ENCODE measurements at places on chromosomes 2 and 18.

- no peak for DNase-seq
Measured at GRCh38 chr2:120271711-120272379, 19.2 kb downstream of the RALB start.

DNA sequence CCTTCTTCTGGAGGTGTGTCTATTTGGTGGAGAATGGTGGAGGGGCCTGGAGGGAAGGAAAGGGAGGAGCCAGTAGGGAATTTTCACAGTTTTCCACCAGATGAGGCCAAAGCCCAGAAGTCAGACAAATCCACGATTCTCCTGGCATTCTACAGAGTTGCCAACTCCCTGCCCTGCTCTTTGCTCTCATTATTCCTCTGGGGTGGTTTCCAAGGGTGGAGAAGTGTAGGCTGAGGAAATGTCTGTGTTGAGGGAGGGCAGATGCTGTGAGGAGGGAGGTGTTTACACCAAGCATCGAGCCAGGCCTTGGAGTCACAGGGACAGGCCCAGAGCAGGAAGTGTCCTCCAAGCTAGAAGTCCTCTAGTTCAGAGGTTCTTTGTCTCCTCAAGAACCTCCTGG is 124.1 kb upstream of the LGALSL start:
- DNase-seq = no peak

- no peak for DNase-seq
Measured at GRCh38 chr2:229098801-229099200, 172.3 kb downstream of the PID1 start.

- no peak for DNase-seq
Measured at GRCh38 chr2:113342650-113343049, 63.9 kb upstream of the PAX8 start.

DNA sequence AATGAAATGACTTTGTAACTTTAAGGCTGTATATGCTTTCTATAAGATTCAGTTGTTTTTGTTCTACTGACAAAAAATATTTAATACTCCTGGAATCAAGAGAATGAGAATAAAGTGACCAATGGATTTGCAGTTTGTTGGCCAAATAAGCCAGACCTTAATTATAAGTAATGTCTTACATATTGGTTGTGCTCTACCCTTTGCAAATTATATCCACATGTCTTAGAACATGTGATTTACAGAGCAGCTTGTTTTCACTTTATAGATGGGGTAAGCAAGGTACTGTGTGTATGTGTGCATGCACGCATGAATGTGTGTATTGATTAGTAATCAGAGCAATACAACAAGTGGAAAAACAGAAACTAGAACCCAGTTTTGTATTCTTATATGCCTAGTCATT is 59.1 kb downstream of the RMDN2 start:
- no peak for DNase-seq

GRCh38 chr2:98778151-98778550 is 47.2 kb upstream of the MGAT4A start:
- DNase-seq = no peak

GRCh38 chr2:27494944-27495554 is at the start of gene FNDC4:
Gene FNDC4, minus strand, starts transcription at chr2:27495200. Its CDS starts 521 bp downstream, at chr2:27494679.
- no peak for DNase-seq

- no peak for DNase-seq
Measured at GRCh38 chr18:76981396-76981968, 151.1 kb downstream of the MBP start.

- no peak for DNase-seq
Measured at GRCh38 chr2:8548619-8549150, 133.2 kb upstream of the ID2 start.

- DNase-seq = no peak
Measured at GRCh38 chr2:62801814-62802523, 96.5 kb downstream of the EHBP1 start.

GRCh38 chr18:76850112-76850511 is 27.8 kb downstream of the ZNF236 start:
- no peak for DNase-seq

DNA sequence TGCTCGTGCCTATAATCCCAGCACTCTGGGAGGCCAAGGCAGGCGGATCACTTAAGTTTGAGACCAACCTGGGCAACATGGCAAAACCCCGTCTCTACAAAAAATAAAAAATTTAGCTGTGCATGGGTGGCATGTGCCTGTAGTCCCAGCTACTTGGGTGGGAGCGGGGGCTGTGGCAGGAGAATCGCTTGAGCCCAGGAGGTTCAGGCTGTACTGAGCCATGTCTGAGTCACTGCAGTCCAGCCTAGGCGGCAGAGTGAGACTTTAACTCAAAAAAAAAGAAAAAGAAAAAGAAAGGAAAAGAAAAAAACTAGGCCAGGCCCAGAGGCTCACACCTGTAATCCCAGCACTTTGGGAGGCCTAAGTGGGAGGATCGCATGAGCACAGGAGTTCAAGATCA is 30.8 kb downstream of the TWSG1 start:
- DNase-seq = no peak

- DNase-seq = no peak
Measured at GRCh38 chr2:173058097-173058496, 17.5 kb upstream of the MAP3K20 start.

GRCh38 chr2:160532388-160532787 is 38.8 kb upstream of the RBMS1 start:
- no peak for DNase-seq

DNA sequence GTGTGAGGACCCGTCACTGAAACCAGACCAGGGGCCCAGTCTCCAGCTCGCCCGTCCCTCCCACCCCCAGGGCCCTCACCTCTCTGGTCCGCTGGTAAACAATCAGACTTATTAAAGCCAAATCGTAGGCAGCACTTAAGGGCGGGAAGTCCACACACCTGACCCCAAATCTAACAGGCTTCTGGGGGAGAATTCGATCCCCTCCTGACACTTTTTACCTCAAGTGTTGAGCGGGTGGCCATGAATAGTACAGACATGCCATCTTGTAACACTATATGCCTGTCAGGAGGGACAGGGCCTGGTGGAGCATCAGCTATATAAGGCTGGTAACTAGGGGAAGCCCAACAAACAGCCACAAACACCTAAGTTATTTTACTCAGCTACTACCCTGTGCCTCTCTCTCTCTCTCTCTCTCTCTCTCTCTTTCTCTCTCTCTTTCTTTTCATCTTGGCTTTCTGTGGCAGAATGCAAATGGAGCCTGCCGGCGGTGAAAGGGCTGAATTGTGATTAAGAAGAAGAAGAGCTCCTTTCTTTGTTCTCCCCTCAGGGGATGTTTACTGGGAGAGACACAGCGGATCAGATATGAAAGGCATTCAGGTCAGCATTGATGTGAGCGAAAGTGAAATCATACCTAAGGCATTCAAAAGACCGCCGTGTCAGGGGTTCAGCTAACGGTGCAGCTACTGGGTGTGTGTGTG is 9.5 kb downstream of the ZEB2 start:
- DNase-seq = no peak

GRCh38 chr2:166239548-166239947 is 111.7 kb upstream of the SCN1A start:
- no peak for DNase-seq

DNA sequence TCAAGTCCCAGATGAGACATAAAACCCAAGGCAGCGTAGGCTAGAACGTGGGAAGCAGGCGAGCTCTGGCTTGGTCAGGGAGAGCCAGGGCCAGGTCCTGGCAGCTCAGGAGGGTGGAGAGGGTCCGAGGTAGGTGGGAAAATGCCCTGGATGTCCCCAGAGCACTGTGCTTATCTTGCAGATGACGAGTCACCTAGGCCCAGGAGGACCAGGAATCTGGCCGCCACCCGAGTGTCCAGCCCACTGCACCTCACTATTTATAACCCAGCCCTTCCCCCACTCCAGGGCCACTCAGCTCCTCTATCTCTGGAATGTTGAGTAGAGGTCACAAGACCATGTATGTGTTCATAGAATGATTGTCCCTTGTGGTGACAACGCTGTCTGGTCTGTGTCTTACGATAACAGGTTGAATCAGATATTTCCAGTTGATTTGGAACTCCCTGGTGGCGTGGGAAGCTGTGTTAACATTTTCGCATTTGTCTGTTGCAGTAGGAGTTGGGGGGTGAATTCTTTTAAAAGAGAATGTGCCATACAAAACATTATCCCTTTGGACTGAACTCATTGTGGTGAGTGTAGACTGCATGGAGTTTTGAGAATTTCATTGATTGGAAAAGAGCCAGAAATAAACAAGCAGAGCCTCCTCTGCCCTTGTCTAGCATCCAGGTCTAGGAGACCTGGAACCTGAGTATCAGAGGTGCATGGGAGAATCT is 47.5 kb downstream of the EMILIN2 start:
- no peak for DNase-seq

DNA sequence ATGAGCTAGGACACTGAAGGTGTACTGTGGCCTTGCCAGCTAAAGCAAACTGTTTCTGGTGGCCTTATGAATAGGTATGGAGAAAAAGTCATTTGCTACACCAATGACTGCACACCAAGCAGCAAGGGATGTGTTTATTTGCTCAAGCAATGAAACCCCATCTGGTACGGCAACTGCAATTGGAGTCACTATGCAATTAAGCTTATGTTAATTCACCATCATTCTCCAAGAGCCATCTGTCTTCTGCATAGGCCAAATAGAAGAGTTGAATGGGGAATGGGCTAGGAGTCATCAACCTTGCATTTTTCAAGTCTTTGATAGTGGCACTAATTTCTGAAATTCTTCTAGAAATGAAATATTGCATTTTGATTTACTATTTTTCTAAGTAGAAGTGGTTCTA is 372.0 kb downstream of the KCNJ3 start:
- no peak for DNase-seq

DNA sequence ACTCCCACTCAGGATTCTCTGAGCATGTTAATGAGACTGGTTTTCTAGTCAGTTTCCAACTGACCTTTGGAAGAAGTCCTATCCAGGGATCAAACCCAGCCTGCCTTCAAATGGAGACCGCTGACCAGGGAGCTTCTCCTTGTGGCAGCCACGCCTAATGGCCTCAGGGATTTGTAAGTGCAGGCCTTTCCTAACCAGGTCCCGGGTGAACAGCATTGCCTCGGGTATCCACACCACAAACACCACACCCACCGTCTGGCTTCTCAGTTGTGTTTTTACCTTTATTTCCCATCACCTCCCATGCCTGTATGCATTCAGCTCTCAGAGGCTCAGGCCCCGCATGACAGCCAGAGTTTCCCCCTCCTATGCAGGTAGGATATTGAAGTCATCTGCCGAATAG is 406.3 kb upstream of the HS6ST1 start:
- no peak for DNase-seq

- DNase-seq = no peak
Measured at GRCh38 chr2:95296880-95297487, at the start of gene KCNIP3. Gene KCNIP3, plus strand, starts transcription at chr2:95297347. Its CDS starts 92 bp downstream, at chr2:95297439.

GRCh38 chr2:33047939-33048338 is 101.2 kb downstream of the LTBP1 start:
- no peak for DNase-seq

All from upper lobe of right lung (tissue), 1 donor.